ENCODE measurements at places on chromosomes 4 and X. TPM values are rescaled to one million over a fixed set of nuclear protein-coding genes. Genes with fewer than 3 reads are reported as not detected.

Gene SLC34A2
- not detected for total RNA-seq

Gene BRS3
- total RNA-seq = not detected

- H3K36me3 ChIP-seq = no peaks in the 10 kb centered on the region
- DNase-seq = no peak
- no peak overlapping the region for H3K4me3 ChIP-seq
- H3K27me3 ChIP-seq = peaks cover 2% of the 10 kb centered on the region
These were observed 38.6 kb upstream of the NYX start for GRCh38 chrX:41408576-41408975.

DNA sequence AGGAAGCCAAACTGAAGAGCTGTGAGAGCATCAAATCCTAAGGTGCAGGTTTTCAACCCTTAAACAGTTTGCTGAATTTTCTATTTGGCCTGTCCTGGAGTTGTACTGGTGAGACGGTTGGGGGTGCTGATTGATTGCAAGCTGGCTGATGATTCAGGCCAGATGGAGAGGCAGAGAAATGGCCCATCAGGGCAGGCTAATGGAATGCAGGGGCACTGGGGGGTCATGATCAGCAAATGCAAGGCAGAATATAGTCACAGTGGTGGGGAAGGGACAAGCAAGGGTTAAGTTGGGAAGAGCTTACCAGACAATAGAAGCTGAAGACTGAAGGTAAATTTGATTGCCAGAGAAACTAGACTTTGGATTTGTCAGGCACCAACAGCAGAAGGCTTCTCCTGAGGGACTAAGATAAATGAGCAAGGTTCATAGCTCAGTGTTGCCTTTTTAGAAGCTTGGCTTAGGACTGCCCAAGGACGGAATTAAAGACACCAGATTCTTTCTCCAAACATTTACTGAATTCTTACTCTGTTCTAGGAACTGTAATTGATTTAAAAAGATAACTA lies 4.3 kb upstream of the AADAT start:
- no peak overlapping the region for H3K27ac ChIP-seq
- peaks cover 14% of the 10 kb centered on the region for H3K4me1 ChIP-seq
- H3K36me3 ChIP-seq = no peaks in the 10 kb centered on the region
- DNase-seq = no peak
- peaks cover 14% of the 10 kb centered on the region for H3K27me3 ChIP-seq

GRCh38 chrX:10519761-10520160 lies 100.6 kb downstream of the MID1 start:
- no peaks in the 10 kb centered on the region for H3K27me3 ChIP-seq
- H3K36me3 ChIP-seq = peaks cover 17% of the 10 kb centered on the region
- DNase-seq = peak; percentile 40
- peaks cover 22% of the 10 kb centered on the region for H3K4me1 ChIP-seq
- H3K27ac ChIP-seq = peak overlapping the region; percentile 91

GRCh38 chr4:112058433-112058832 lies 86.8 kb upstream of the FAM241A start:
- peaks cover 18% of the 10 kb centered on the region for H3K4me1 ChIP-seq
- peak overlapping the region; percentile 35 for H3K4me3 ChIP-seq
- peak; percentile 43 for DNase-seq
- H3K36me3 ChIP-seq = no peaks in the 10 kb centered on the region

Gene GAGE13
- not detected for total RNA-seq

DNA sequence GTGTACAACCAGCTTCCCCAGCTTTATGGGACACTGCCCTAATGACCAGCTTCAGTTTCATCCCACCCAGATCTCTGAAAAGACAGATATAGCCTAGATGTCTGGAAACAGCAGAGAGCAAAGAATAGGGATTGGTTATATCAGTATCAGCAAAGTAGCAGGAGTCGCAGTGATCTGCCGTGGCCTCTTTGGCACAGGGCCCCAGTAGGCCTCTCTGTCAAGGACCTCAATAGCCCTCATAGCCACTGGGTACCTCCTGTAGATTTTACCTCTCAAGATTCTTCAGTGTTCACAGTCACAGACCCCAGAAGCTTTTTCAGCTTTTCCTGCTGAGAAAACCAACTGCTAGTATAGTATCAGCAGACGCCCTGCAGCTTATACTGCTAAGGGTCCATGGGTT lies 104.6 kb downstream of the ARHGEF9 start:
- peaks cover 1% of the 10 kb centered on the region for H3K27me3 ChIP-seq
- no peak overlapping the region for H3K27ac ChIP-seq
- no peak overlapping the region for H3K4me3 ChIP-seq
- H3K4me1 ChIP-seq = no peaks in the 10 kb centered on the region
- no peak for DNase-seq

Gene GYPE
- 2.3 TPM for total RNA-seq

Gene USP17L19
- not detected for total RNA-seq

DNA sequence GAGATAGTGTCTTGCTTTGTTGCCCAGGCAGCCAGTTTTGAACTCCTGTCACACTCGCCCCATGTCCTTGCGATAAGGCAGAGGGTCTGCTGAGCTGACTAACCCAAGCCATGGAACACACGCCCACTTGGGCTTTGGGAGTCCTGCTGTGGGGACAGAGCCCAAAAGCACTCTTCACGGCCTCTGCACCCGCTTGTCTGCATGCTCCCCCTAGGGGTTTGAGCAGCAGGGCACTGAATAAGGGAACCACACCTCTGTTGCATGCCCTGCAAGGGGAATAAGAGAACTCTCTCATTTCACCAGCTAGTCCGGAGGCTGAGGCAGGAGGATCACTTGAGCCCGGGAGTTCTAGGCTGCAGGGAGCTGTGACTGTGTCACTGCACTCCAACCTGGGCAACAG lies 166.0 kb downstream of the STAG2 start:
- no peaks in the 10 kb centered on the region for H3K4me1 ChIP-seq
- H3K27ac ChIP-seq = no peak overlapping the region
- H3K36me3 ChIP-seq = no peaks in the 10 kb centered on the region
- DNase-seq = no peak
- H3K4me3 ChIP-seq = no peak overlapping the region

GRCh38 chr4:147678796-147679549 lies 5.0 kb downstream of the PRMT9 start:
- peak overlapping the region; percentile 51 for H3K27ac ChIP-seq
- H3K4me3 ChIP-seq = no peak overlapping the region
- H3K27me3 ChIP-seq = peaks cover 2% of the 10 kb centered on the region
- H3K36me3 ChIP-seq = peaks cover 13% of the 10 kb centered on the region
- DNase-seq = no peak
- H3K4me1 ChIP-seq = peaks cover 45% of the 10 kb centered on the region

DNA sequence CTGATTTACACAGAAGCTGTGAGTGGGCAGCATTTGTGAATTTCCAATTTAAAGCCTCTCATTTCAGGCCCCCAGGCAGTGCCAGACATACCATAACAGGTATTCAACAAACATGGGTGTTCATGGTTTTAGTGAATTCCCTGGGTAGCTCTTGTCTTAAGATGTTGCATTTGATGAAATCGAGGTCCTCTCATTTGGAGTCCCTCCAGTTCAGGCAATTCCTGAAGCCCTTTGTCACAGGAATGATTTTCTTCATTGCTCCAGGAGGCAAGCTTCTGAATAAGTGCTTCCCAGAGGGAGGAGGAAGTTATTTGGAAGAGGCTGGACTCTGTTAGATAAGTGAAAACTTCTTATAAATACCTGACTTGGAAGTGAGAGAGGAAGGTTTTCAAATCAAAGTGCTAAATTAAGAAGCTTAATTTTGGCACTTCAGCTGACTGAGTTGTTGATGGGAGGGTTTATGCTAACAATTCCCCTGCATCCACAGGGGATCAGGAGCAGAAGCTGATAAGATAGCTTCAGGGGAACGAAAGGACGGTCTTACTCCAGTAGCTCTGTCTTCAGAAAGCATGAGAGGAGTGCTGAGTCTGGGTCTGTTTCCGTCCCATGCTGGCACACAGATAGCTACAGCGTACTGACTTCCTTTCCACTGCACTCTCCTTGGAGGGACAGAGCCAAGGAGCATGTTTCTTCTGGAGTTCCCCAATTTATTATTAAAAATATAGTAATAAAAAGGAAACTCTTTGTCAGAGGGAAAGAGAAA lies 543.1 kb downstream of the GBA3 start:
- DNase-seq = no peak
- no peak overlapping the region for H3K27ac ChIP-seq
- H3K27me3 ChIP-seq = no peaks in the 10 kb centered on the region
- H3K4me1 ChIP-seq = no peaks in the 10 kb centered on the region
- H3K36me3 ChIP-seq = no peaks in the 10 kb centered on the region

- DNase-seq = no peak
- no peak overlapping the region for H3K27ac ChIP-seq
- no peaks in the 10 kb centered on the region for H3K4me1 ChIP-seq
- H3K27me3 ChIP-seq = no peaks in the 10 kb centered on the region
- no peak overlapping the region for H3K4me3 ChIP-seq
These were observed 689.1 kb upstream of the DIAPH2 start for GRCh38 chrX:95995583-95995982.

Gene ZDHHC15
- total RNA-seq = not detected

DNA sequence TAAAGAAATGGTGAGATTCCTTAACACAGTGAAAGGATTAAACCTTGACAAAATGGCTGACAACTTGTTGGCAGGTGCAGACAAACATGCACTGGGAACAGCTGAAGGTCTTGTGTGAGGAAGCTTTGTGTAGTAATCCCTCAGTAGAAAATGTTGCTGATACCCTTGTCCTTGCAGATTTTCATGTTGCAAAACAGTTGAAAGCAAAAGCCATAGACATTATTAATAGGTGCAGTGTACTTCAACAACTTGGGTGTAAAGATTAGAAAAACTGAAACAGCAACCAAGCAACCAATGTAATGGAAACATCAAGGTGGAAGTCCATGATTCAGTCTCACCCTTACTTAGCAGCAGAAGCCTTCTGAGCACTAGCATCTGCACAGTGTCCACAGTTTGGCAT lies 29.8 kb downstream of the UGT2B7 start:
- no peaks in the 10 kb centered on the region for H3K27me3 ChIP-seq
- no peak overlapping the region for H3K27ac ChIP-seq
- H3K36me3 ChIP-seq = no peaks in the 10 kb centered on the region
- no peak for DNase-seq

Gene PAGE2
- not detected for total RNA-seq

DNA sequence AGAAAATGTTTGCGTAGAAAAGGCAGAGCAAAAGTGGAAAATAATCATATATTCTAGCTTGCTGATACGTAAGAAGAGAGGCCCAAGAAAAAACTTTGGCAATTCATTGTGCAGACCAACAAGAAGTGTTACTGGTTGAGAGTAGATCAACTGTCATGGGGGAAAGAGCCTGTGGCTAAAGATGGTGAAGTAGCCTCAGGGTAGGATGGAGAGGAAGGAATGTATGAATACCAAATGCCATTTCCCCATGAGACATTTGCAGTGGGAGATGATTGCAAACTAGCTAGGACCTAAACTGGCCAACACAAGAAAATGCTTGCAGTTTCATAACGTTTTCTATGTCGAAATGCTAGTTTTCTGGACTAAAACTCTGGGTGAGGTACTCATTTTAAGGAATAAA lies 47.7 kb upstream of the ADGRL3 start:
- H3K27ac ChIP-seq = no peak overlapping the region
- no peaks in the 10 kb centered on the region for H3K36me3 ChIP-seq
- H3K4me1 ChIP-seq = no peaks in the 10 kb centered on the region
- no peak overlapping the region for H3K4me3 ChIP-seq
- no peak for DNase-seq

DNA sequence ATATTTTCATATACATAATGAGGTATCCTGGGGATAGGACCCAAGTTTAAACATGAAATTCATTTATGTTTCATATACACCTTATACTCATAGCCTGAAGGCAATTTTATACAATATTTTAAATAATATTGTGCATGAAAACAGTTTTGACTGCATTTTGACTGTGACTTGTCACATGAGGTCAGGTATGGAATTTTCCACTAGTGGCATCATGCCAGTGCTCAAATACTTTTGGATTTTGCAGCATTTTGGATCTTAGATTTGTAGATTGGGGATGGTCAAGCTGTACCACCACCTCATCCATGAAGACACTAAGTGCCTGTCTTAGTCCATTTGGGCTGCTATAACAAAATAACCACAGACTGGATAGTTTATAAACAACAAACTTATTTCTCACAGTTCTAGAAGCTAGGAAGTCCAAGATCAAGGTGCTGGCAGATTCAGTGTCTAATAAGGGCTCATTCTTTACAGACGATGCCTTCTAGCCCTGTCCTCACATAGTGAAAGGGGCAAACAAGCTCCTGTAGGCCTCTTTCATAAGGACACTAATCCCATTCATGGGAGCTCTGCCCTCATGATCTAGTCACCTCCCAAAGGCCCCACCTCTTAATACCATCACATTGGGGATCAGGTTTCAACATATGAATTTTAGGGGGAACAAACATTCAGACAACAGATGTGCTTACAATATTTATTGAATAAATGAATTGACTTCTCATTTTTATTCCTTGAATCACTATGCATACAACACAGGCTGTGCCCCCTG lies 9.4 kb downstream of the NUDT6 start:
- H3K36me3 ChIP-seq = peaks cover 9% of the 10 kb centered on the region
- peak overlapping the region; percentile 66 for H3K27ac ChIP-seq
- no peak for DNase-seq
- peak overlapping the region; percentile 17 for H3K4me3 ChIP-seq
- peaks cover 86% of the 10 kb centered on the region for H3K4me1 ChIP-seq
- peaks cover under 1% of the 10 kb centered on the region for H3K27me3 ChIP-seq

Gene CENPVL3
- total RNA-seq = not detected

- no peaks in the 10 kb centered on the region for H3K36me3 ChIP-seq
- H3K27me3 ChIP-seq = peaks cover 11% of the 10 kb centered on the region
- no peak overlapping the region for H3K27ac ChIP-seq
- no peak overlapping the region for H3K4me3 ChIP-seq
- no peaks in the 10 kb centered on the region for H3K4me1 ChIP-seq
These were observed 53.4 kb downstream of the FHDC1 start for GRCh38 chr4:152989554-152989970.

- DNase-seq = no peak
- no peaks in the 10 kb centered on the region for H3K36me3 ChIP-seq
- H3K4me3 ChIP-seq = no peak overlapping the region
- H3K4me1 ChIP-seq = no peaks in the 10 kb centered on the region
These were observed 9.2 kb upstream of the EOLA1 start for GRCh38 chrX:149531599-149531998.

DNA sequence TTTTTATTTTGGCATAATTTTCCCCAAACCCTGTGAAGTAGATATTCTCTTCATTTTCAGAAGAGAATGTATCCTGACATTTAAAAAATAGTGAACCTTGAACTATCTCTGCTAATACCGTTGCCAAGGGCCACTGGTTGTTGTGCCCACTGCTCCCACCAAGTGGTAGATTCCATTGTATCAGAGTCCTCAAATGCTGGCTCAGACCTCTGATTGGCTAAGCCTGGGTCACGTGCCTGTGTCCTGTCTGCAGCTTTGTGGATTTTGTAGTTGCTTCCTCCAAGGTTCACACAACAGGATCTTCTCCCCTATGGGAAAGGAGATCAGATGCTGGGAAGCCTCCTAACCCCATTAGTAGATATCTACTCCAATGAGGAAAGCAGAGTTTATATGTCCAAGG lies 104.8 kb upstream of the CASK start:
- no peaks in the 10 kb centered on the region for H3K4me1 ChIP-seq
- DNase-seq = no peak
- no peak overlapping the region for H3K27ac ChIP-seq
- peaks cover 4% of the 10 kb centered on the region for H3K27me3 ChIP-seq
- no peak overlapping the region for H3K4me3 ChIP-seq

DNA sequence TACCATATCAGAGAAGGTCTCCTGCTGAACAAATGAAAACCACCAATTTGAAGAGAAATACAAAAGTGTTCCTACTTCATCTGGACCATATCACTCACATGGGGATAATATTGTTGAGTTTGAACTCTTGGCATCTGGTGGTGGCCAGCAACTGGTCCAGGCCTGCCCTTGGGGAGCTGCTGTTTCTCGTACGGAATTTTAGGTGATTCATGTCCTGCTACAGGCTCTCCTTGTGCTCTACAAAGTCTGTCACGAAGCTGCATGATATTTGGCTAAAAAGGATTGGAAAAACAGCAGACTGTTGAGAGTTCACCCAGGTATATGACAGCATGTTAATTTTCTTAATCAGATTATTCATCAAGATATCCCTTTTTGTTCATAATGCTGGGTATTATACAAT lies 42.2 kb downstream of the SEC31A start:
- H3K27me3 ChIP-seq = no peaks in the 10 kb centered on the region
- peaks cover 68% of the 10 kb centered on the region for H3K36me3 ChIP-seq
- no peak overlapping the region for H3K27ac ChIP-seq

Gene F8A1
- total RNA-seq = 5.7 TPM

Measured in HFFc6 (cell line).